Osteoblast (primary cell): ENCODE measurements at places on chromosomes 3 and 15. TPM values are rescaled to one million over a fixed set of nuclear protein-coding genes. Genes with fewer than 3 reads are reported as not detected.

GRCh38 chr3:127037418-127037841 is 54.5 kb downstream of the PLXNA1 start:
- no peaks in the 10 kb centered on the region for H3K27me3 ChIP-seq
- peaks cover 14% of the 10 kb centered on the region for H3K36me3 ChIP-seq
- H3K4me3 ChIP-seq, result no peak overlapping the region
- peaks cover 10% of the 10 kb centered on the region for H3K4me1 ChIP-seq
- no peak for DNase-seq

GRCh38 chr3:127986803-127987202 is 65.4 kb upstream of the SEC61A1 start:
- no peaks in the 10 kb centered on the region for H3K4me1 ChIP-seq
- no peak for DNase-seq
- no peaks in the 10 kb centered on the region for H3K36me3 ChIP-seq
- H3K27ac ChIP-seq, result no peak overlapping the region
- H3K4me3 ChIP-seq, result no peak overlapping the region

GRCh38 chr3:129460155-129460554 is 20.1 kb downstream of the IFT122 start:
- DNase-seq, result no peak
- no peak overlapping the region for H3K4me3 ChIP-seq
- no peaks in the 10 kb centered on the region for H3K27me3 ChIP-seq
- H3K27ac ChIP-seq, result no peak overlapping the region
- H3K4me1 ChIP-seq, result peaks cover 11% of the 10 kb centered on the region

GRCh38 chr3:144622845-144623244 is 651.2 kb downstream of the DIPK2A start:
- no peak overlapping the region for H3K4me3 ChIP-seq
- DNase-seq, result no peak
- H3K27me3 ChIP-seq, result no peaks in the 10 kb centered on the region
- no peaks in the 10 kb centered on the region for H3K4me1 ChIP-seq
- H3K27ac ChIP-seq, result no peak overlapping the region

DNA sequence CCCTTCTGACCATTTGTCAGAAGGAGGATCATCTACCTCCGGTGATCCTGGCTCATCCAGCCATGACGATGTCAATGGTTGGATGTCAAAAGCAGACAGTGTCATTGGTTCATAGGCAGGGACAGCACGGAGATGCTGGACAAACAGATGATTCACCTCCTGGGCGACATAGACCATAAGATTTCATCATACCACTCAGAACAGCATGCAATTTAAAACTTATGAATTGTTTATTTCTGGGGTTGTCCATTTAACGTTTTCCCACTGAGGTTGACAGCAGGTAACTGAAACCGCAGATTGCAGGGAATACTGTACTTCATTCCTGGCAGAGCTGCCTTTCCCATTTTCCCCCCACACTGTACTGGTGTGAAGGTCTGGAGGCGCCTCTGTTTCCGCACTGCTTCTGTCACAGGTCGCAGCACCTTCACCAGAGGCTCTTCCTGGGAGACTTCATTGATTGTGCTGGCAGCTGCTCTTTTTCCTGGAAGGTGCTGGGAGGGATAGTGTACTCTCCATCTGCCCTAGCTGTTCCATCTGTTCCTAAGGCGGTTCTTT is 32.5 kb upstream of the TMOD3 start:
- DNase-seq, result no peak
- H3K27me3 ChIP-seq, result no peaks in the 10 kb centered on the region
- no peaks in the 10 kb centered on the region for H3K36me3 ChIP-seq
- H3K4me3 ChIP-seq, result no peak overlapping the region
- H3K27ac ChIP-seq, result no peak overlapping the region

DNA sequence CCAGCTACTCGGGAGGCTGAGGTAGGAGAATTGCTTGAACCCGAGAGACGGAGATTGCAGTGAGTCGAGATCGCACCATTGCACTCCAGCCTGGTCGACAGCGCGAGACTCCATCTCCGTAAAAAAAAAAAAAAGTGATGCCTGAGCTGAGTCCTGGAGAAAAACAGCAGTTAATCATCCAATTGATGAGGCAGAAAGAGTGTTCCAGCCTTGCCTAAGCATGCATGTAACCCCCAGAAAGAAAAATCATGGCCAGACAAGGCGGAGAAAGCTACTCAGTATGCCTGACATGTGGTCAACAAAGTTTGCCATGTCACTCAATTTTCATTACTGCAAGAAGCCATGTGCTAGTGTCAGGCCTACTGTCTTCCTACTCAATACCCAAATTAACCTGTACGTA is 593.1 kb upstream of the MDFIC2 start:
- no peaks in the 10 kb centered on the region for H3K27me3 ChIP-seq
- no peaks in the 10 kb centered on the region for H3K36me3 ChIP-seq
- no peak overlapping the region for H3K27ac ChIP-seq
- H3K4me1 ChIP-seq, result no peaks in the 10 kb centered on the region
- no peak for DNase-seq
- no peak overlapping the region for H3K4me3 ChIP-seq

DNA sequence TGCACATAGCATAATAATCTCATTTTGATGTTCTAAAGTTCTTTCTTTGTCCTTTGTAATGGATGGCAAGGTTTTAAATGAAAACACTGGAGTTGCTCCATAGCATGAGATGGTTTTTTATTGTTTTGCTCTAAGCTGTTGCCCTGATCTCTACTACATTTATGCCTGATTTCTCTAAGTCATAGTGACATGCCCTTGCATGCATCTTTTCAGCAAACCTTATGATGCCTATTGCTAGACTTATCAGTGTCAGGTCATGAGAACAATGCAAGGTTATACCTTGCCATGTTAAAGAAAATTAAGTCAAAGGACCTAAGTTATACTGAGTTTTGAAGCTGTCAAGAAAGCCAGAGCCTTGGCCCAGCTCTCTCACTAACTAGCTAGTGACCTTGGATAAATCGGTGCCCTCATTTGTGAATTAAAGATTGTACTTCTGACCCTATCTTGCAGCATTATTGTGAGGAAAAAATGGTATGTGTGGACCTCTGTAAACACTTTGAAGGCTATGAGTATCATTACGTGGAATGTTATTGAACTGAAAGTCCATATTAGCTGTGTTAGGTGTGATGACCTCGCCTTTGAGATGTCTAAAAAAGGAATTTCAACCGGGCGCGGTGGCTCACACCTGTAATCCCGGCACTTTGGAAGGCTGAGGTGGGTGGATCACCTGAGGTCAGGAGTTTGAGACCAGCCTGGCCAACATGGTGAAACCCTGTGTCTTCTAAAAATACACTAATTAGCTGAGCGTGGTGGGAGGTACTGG is 256.4 kb upstream of the UBE2E1 start:
- no peak overlapping the region for H3K4me3 ChIP-seq
- no peak for DNase-seq
- no peaks in the 10 kb centered on the region for H3K27me3 ChIP-seq
- H3K27ac ChIP-seq, result no peak overlapping the region
- H3K4me1 ChIP-seq, result no peaks in the 10 kb centered on the region
- H3K36me3 ChIP-seq, result no peaks in the 10 kb centered on the region

- H3K36me3 ChIP-seq, result no peaks in the 10 kb centered on the region
- H3K4me1 ChIP-seq, result no peaks in the 10 kb centered on the region
- no peak overlapping the region for H3K4me3 ChIP-seq
- H3K27me3 ChIP-seq, result no peaks in the 10 kb centered on the region
- DNase-seq, result no peak
Measured at GRCh38 chr3:116863270-116863770, 153.7 kb downstream of the TUSC7 start.

GRCh38 chr3:132378-132777 is 64.2 kb upstream of the CHL1 start:
- H3K4me1 ChIP-seq, result no peaks in the 10 kb centered on the region
- no peaks in the 10 kb centered on the region for H3K36me3 ChIP-seq
- no peak overlapping the region for H3K4me3 ChIP-seq
- no peaks in the 10 kb centered on the region for H3K27me3 ChIP-seq
- no peak for DNase-seq
- no peak overlapping the region for H3K27ac ChIP-seq

GRCh38 chr3:39254806-39255449 is 24.9 kb downstream of the CX3CR1 start:
- H3K27ac ChIP-seq, result no peak overlapping the region
- H3K36me3 ChIP-seq, result no peaks in the 10 kb centered on the region
- DNase-seq, result no peak
- no peak overlapping the region for H3K4me3 ChIP-seq
- H3K27me3 ChIP-seq, result peaks cover 33% of the 10 kb centered on the region

DNA sequence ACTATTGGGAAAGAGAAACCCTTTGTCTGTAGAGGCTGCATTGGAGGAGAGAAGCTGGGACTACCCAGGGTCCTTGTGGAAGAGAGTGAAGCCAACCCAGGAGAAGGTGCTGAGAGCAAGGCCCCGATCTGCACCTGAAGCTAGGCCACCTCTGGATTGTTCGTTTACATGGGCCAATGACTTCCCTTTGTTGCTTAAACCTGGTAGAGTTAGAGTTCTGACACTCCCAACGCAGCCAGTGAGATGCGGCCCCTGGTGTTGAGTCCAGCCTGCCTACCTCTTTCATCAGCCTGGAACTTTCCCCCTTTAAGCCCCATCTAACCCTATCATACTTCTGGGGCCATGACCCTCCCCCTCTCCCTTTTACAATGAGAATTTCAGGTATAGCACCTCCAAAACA is 30.8 kb downstream of the CCDC13 start:
- DNase-seq, result no peak
- no peaks in the 10 kb centered on the region for H3K36me3 ChIP-seq
- H3K27ac ChIP-seq, result no peak overlapping the region
- H3K4me3 ChIP-seq, result no peak overlapping the region
- no peaks in the 10 kb centered on the region for H3K4me1 ChIP-seq

DNA sequence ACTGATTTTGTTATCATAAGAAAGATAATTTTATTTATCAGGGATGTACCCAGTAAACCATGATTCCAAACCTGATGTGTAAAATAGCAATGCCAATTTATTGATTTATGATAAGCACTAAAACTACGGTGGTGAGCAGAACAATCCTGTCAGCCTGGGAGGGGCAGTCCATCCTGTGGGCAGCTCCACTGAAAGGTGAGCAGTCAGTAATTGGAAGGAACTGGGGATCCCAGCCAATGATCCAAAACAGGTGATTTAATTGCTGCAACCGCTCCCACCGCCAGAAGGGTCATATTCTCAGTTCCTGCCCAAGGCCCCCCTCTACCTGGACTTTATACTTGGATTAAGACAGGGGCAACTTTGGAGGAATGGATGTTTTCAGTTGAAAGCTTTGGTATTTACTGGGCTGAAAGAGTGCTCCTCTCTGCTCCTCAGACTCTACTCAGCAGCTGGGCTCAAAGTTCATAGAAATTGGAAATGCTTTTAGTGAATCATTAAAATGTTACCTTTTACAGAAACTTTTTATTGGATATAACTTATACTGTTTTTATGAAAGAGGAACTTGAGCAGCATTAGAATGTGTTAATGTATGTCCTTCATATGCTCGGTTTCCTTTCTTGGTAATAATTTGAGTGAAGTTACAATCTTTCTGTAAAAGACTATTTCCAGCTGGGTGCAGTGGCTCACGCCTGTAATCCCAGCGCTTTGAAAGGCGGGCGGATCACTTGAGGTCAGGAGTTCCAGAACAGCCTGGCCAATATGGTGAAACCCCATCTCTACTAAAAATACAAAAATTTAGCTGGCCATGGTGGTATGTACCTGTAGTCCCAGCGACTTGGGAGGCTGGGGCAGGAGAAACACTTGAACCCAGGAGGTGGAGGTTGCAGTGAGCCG is 198.6 kb upstream of the IL12A start:
- H3K36me3 ChIP-seq, result peaks cover 4% of the 10 kb centered on the region
- H3K4me3 ChIP-seq, result no peak overlapping the region
- no peak for DNase-seq
- no peak overlapping the region for H3K27ac ChIP-seq

- H3K4me1 ChIP-seq, result no peaks in the 10 kb centered on the region
- H3K4me3 ChIP-seq, result no peak overlapping the region
- no peaks in the 10 kb centered on the region for H3K36me3 ChIP-seq
- no peak overlapping the region for H3K27ac ChIP-seq
- H3K27me3 ChIP-seq, result peaks cover 11% of the 10 kb centered on the region
Measured at GRCh38 chr15:76006136-76006778, 6.0 kb downstream of the NRG4 start.

- no peaks in the 10 kb centered on the region for H3K27me3 ChIP-seq
- no peak overlapping the region for H3K27ac ChIP-seq
- peak; percentile 21 for DNase-seq
- no peak overlapping the region for H3K4me3 ChIP-seq
Measured at GRCh38 chr15:77504306-77504705, 83.6 kb downstream of the HMG20A start.

GRCh38 chr15:60004009-60004845 is at the start of gene FOXB1:
Gene FOXB1, plus strand, starts transcription at chr15:60004311. Its CDS starts 653 bp downstream, at chr15:60004964.
- peaks cover 5% of the 10 kb centered on the region for H3K4me1 ChIP-seq
- peaks cover 99% of the 10 kb centered on the region for H3K27me3 ChIP-seq
- peak; percentile 53 for DNase-seq
- no peak within 1 kb of the TSS for H3K27ac ChIP-seq
- no peak within 1 kb of the TSS for H3K4me3 ChIP-seq
- no peaks in the 10 kb centered on the region for H3K36me3 ChIP-seq

DNA sequence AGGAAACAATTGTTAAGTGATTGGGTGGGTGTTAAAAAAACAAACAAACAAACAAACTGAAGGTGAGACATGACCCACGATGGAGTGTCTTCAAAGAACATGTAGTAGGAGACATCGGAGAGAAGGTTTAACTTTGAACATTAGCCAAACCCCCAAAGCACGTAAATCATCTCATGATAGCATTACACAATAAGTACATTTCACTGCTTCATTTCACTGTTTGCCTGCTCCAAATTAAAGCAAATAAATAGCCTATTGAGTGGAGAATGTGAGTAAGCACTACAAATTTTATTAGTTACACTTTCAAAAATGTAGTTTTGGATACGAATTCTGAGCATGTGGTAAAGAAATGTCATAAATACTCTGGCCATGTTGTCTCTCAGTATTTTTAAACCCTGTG is 287.0 kb downstream of the SI start:
- no peak overlapping the region for H3K27ac ChIP-seq
- no peaks in the 10 kb centered on the region for H3K36me3 ChIP-seq
- H3K4me1 ChIP-seq, result no peaks in the 10 kb centered on the region

GRCh38 chr15:43492266-43492665 is 690 bp downstream of the TP53BP1 start:
- H3K27ac ChIP-seq, result peak overlapping the region; percentile 91
- H3K4me1 ChIP-seq, result peaks cover 17% of the 10 kb centered on the region
- peak overlapping the region; percentile 89 for H3K4me3 ChIP-seq
- no peaks in the 10 kb centered on the region for H3K27me3 ChIP-seq
- no peak for DNase-seq

- no peak overlapping the region for H3K27ac ChIP-seq
- DNase-seq, result peak; percentile 96
- no peaks in the 10 kb centered on the region for H3K4me1 ChIP-seq
- no peaks in the 10 kb centered on the region for H3K27me3 ChIP-seq
- peak overlapping the region; percentile 46 for H3K4me3 ChIP-seq
- no peaks in the 10 kb centered on the region for H3K36me3 ChIP-seq
Measured at GRCh38 chr15:68210821-68211655, 5.9 kb upstream of the CALML4 start.

GRCh38 chr3:144502402-144502801 is 530.8 kb downstream of the DIPK2A start:
- no peak overlapping the region for H3K4me3 ChIP-seq
- no peak overlapping the region for H3K27ac ChIP-seq
- no peak for DNase-seq

Gene IL1RAP
- total RNA-seq, result 14.7 and 14.8 TPM in 2 replicates

Gene THAP10
- 1.1 and 1.8 TPM in 2 replicates for total RNA-seq

Gene IFT57
- 74.9 and 88.7 TPM in 2 replicates for total RNA-seq

Gene CCDC54
- not detected in 2 replicates for total RNA-seq

Gene RAB6B
- total RNA-seq, result 0.59 and 0.72 TPM in 2 replicates

Gene ECE2
- total RNA-seq, result not detected in 2 replicates

Gene UQCRC1
- total RNA-seq, result 299 and 308 TPM in 2 replicates

Gene AMOTL2
- total RNA-seq, result 205 and 300 TPM in 2 replicates

Gene TMA7
- total RNA-seq, result 128 and 135 TPM in 2 replicates

Gene SHQ1
- total RNA-seq, result 19.2 TPM in 2 replicates

Gene GOLGA8G
- total RNA-seq, result under 0.01 TPM in 1 of 2 replicates, not detected in the other
